ENCODE measurements at places on chromosomes 5 and 9.

DNA sequence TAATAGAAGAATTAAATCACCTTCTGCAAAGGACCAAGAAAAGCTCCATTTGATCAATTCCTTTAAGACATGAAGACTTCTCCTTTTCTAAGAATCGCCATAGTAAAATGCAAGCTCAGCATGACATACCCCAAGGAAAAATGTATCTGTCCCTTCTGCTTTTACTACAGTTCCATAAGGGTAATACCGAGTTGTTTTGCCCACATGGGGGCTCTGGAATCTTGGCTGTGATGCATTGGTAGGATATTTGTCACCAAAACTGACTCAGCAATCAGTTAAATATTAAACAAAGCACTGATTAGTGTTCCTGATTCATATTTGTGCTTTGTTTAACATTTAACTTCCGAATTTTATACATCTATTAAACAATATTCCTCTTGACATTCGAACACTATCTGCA, 24.3 kb upstream of the KCNIP1 start:
- peak; percentile 17 for DNase-seq

- DNase-seq = no peak
Measured at GRCh38 chr5:142079306-142079721, 29.3 kb upstream of the NDFIP1 start.

DNA sequence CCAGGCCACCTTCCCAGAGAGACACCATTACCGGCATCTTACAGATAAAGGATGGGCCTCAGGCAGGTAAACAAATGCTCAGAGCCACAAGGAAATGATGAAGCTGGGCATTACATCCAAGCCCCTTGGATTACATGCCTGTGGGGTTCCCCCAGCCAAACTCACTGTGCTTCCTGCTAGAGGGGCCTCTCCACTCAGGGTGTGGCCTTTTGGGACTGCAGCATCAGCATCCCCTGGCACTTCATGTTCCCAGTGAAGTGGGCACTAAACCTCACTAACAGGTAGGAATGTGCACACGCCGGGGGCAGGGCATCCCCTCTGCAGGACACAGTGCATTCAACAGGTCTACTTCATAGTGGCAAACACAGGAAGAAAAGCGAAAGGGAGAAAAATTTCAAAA, 125.9 kb downstream of the ROR2 start:
- no peak for DNase-seq

DNA sequence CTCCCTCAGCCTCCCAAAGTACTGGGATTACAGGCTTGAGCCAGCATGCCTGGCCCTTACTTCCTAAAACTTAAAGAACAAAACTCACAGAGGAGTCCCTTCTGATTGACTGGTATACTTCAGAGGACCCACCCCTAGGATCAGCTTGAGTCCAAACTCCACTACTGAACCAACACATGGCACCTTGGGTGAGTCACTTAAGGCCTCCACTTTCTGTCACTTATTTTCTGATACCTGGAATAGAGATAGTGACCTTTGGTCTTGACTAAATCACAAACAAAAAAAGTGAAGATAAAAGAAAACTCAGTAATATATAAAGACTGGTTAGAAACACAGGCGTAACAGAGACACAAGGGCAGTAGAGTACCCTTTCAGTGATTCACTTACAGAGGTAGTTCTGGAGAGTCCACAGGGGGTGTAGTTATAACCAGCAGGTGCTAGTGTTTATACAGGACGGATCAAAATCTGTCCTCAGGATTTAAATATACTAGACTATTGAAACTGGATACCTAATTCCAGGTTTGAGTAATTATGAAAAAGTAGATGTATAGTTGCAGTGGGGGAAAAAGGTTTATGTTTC, 274.3 kb upstream of the ANKRD55 start:
- DNase-seq = no peak

DNA sequence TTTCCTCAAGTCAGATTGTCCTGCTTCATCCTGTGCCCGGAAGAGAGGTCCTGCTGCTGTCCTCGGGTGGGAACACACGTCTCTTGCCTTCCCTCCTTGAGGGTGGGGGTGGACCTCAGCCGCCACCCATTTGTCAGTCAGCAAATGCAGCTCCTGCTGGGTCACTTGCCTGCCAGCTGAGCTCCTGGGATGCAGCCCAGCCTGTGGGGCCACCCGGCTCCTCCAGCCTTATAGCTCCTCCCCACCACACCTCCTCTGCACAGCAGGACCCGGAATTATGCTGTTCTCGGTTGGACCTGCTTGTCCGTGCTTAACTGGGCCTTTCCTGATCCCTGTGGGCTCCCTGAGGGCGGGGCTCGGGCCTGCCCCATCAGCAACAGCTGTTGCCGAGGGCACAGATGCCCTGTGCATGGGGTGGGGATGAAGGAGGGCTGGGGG, 52.7 kb downstream of the RXRA start:
- no peak for DNase-seq

- DNase-seq = no peak
Measured at GRCh38 chr9:16361118-16361517, 509.4 kb downstream of the BNC2 start.

DNA sequence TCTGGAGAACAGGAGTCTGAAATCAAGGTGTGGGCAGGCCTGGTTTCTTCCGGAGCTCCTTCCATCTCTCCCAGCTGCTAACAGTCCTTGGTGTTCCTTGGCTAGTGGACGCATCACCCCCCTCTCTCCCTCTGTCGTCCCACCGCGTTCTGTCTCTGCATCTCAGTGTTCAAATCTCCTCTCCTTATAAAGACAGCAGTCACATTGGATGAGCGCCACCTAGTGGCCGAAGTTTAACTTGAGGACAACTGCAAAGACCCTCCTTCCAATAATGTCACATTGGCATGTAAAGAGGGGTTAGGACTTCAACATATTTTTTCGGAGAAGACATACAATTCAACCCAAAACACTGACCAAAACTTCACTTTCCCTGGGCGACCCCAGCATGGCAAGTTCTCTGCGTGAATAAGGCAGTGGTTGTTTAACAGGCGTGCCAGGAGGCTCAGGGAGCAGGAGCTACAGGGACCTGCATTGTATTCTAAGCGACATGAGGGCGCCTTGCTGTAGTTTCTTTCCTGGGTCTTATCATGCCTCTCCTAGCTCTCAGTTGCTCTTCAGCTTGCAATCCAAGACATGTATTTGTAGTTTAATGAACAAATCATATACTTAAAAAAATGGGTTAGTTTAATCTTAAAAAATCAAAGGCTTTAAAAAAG, 27.9 kb upstream of the BASP1 start:
- no peak for DNase-seq

DNA sequence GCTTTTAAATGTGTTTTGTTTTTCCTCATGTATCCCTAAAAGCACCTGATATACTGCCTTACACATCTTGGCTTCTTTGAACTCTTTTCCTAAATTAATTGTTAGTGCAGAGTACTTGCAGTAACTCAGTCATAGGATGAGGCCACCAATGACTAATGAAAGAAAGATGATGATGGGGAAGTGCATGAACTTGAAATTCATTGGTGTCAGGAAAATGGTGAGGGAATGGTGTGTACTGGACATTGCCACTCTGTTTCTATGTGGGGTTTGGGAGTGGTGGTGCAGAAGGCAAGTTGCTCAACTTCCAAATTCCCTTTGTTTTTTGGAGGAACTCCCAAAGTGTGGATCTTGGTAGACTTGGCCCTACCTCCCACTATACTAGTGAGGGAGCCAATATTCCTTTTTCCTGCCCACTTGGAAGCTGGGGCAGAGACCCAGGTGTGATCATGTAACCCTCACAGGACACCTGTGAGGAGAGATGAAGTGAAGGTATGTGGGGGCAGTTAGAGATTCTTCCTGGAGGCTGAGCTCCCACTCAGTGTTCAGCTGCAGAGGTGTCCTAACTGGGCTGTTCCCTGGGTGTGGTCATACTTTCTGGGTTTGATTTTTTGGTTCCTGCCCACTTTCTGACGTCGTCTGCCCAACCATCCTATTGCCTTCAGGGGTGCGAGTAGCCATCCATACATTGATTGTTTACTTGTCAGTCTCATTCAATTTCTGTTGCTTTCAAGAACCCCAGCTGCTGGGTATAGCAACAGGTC, 298.5 kb downstream of the MAST4 start:
- no peak for DNase-seq

DNA sequence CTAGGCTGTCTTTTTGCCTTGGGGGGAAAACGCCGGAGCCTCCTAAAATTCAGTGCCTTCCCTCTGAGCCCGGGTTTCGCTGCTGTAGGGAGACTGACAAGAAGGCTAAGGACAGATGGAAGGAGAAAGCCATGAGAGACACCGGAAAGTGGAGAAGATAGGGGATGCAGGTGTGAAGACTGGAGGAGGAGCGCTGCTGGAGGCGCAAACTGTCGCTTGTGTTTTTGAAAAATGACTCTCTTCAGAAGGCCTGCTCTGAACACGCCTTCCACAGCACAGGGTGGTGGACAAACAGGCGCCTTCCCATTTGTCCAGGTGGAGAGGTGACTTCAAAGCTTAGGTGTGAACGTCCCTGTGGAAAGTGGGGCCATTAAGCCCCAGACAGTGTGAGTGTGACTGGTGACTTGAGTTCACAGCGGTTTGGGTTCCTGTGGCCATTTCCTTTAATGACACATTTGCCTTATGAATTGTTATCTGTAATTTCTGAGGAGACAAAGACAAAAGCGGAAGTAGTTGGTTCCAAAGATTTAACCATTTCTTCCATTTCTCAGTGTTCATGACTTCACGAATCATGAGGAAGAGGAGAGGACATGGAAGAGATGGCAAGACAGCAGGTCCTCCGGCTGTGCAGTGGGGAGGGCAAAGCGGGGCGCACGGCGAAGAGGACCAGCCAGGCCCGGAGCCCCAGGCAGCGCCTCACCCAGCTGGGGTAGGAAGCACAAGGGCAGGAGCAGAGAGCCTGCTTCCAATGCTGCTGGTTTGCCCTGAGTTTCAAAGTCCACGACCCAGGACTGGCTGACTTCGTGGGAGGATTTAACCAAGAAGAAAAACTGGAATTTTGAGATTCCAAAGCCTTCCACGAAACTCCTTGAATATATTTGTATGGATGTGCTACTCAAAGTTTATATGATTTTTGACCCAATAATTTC, 27.8 kb upstream of the SEMA4D start:
- no peak for DNase-seq

DNA sequence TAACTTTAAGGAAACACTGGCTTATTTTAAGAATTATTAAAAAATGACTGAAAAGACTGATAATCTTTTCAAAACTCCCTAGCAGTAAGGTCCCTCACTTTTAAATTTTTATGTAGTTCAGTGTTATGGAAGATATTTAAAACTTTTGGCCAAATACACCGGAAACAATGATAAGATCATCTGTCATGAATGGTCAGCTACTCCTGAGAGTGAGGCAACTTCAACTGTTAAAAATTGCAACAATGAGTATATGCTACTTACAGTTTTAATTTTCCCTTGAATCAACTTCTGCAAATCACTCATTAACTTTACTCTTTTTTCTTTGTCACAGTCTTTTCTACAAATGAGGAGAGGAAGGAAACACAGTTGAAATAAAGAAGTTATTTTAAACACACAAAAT, 10.8 kb downstream of the PUM3 start:
- no peak for DNase-seq

DNA sequence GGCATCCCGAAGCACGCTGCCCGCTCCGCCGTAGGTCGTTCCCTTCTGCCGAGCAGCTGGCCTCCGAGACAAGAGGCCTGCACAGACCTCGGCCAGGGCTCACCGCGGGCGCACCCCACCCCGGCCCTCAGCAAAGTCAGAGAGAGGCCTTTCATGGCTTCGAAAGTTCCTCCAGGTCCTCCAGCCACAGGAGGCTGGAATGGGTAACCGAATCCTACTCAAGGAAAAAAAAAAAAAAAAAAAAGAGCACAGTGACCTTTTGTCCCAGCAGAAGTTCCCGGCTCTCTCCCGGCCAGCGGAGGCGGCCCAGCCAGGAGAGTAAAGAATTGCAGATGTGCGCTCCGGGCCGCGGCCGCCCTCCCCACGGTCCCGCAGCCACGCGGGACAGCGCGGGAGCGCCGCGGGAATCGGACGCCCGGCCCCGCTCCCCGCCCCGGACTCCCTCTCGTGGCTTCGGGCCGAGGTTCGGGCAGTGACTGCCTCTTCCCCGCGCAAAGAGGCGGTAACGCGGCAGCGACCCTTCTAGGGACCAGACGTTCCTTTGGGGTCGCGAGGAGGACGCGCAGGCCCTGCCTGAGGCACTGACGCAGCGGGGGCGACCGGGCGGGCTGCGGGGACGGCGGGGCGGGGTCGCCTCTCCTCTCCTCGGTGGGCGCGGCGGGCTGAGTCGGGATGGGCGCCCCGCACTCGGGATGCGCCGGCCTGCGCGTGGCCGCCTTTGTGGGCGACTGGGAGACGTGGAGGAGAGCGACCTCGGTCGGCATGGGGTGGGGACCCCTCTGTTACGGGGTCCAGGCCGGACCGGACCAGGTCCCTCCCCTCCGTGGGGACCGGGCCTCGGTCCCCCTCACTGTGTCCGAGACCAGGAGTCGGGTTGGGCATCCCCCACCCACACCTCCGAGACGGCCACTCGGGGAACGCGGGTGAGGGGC, 754 bp downstream of the GFPT2 start:
- no peak for DNase-seq

- no peak for DNase-seq
Measured at GRCh38 chr9:93577078-93577974, 942 bp downstream of the PHF2 start.

DNA sequence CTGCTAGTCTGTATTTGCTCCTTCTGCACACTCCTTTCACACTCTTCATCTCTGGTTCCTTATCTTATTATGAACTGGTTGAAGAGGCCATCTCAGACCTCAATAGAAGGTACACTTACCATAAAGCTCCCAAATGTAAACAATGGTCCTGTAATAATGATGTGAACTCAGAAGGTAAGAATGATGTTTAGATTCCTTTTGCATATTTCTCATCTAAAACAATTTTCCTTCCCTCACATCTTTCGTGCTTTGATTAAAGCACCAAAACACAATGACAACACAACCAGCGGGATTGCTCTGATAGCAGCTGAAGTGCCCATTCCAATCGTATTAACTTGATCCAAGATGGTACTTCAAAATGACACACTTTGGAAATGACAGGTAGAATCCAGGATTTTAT, 34.3 kb downstream of the NFIB start:
- no peak for DNase-seq

DNA sequence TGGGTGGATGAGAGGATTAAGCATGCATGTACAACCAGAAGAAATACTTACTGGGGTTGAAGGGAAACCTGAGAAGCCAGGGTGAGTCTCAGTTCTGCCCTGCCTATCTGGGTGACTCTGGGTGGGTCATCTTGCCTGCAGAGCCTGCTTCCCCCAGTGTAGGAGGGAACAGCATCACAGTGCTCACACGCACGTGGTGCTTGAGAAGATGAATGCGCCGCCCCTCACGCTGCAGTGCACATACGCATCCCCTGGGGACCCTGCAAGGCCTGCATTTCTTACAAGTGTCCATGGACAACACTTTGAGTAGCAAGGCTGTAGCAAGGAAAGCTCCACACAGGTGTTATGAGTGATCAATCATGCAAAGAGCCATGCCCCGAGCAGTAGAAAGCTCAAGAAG, 18.7 kb upstream of the GABBR2 start:
- DNase-seq = no peak

- DNase-seq = peak; percentile 55
Measured at GRCh38 chr5:174355208-174355612, 309.7 kb downstream of the NSG2 start.

DNA sequence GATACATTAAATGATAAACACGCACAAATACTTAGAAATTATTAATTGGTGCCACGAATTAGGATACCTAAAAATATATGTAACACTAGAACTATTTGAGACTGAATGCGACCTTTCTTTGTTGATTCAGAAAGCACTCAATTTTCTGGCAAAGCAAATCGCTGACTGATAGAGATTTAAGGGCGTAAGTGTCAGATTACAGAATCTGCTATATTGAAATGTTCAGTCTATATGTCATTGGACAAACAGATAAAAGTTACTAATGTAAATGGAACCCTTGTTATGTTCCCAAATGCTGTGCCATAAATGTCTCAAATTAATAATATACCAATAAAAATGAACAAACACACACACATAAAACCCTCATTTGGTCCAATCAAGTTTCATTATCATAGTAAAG, 137.9 kb downstream of the MPDZ start:
- DNase-seq = no peak

Measured in non-pigmented ciliary epithelial cell (primary cell).